ENCODE measurements at places on chromosomes 3 and 15.

DNA sequence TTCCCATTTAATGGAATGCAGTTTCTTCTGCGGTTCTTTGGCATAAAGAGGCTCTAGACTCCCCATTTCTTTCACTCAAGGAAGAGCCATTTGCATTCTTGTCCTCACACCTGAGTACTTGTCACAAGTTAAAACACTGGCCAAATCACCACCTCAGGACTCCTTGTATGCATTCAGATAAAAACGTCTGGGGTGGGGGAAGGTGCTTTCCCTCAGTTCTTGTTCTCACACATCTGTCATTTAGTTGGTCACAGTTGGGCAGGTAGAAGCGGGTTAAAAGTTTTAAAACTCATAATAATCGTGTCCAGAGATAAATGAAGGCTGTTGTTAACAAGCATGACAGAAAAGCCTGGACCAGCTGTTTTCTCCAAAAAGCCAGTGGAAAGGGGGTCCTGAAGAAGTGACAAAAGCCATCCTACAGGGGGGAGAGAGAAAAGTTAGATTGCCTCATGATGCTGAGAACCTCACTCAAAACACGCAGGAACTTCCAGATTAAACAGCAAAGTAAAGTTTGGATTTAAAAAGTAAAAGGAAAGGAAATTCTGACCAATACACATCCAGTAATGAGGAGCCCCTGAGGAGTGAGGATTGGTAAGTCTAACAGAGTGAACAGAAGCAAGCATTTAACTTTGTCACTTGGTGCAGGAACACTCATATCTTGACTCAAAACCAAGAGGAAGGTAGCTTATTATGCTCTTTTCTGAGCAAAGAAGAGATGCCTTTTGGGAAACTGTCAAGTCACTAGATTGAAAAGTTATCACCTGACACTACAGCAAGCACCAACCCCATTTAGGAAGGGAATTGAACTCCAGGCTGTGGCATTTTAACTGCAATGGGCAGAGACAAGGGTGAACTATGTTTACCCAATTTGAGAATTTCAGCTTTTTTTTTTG is 2.8 kb downstream of the BCL2L10 start:
- DNase-seq = no peak

DNA sequence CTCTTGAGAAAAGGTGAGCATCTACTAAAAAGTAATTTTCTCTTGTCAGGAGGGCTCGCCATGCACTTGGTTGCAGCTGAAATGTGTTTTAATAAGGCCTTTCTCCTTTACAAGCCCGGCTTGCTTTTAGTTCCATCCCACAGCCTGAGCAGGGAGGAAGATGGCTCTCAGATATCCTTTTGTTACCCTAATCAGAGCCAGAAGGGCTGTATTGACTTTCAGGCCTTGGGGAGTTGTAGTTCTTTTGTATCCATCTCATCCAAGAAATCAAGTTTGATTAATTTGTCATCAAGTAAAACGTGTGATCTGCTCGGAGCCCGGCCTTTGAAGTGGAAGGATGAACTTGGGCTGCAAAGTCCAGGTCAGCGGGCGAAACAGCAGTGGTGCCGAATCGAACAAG is 52.9 kb downstream of the EIF4E3 start:
- DNase-seq = no peak

DNA sequence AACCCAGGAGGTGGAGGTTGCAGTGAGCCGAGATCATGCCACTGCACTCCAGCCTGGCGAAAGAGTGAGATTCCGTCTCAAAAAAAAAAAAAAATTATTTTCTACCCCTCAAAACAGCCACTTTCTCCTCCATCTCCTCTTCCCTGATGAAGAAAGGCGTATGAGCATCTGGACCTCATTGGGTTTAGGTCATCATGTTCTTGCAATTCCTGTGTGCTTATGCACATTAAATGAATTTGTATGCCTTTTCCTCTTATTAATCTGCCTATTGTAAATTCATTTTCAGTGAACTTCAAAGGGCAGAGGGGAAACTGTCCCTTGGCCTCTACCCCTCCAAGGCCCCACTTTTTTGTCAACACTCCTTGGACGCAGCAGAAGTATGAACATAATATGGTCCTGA is 117.8 kb downstream of the RPLP1 start:
- no peak for DNase-seq

- DNase-seq = no peak
Observed at GRCh38 chr3:129793942-129794310, 99.6 kb downstream of the TMCC1 start.

- DNase-seq = no peak
Observed at GRCh38 chr15:82058026-82058425, 12.2 kb upstream of the MEX3B start.

DNA sequence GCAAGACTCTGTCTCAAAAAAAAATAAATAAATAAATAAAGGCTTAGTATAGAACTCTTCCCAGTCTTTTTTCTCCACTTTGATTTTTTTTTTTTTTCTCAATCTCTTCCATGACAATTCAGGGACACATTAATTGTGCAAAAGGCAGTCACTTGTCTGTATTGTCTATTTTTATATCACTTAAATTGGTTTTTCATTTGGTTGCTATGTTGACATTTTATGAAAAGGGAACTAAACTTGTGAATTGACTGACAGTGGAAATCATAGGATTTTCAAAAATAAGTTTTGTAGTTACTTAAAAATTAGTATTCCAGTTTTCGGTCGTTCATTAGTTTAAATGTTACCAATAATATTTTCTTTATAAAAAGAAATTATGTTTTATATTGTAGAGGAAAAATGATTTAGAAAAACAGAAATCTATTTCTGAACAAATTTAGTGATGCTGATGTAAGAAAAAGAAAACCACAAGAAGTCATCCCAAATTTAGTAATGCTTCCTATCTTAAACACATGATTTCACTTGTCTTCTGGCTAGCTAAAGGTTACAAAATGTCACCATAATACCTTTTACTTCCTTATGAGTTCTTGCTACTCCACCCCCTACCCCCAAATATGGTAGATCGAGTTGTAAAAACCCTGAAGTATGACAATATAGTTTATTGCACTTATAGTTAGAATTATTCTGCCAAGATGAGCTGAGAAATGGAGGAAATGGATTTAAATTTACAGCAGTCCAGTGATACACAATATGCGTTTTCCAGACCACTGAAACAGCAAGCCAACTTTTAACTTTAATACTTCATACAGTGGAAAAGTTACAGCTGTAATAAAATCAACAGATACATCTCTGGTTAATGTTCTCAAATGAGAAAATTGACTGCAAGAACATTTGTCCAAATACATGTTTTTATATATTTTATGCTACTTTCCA is 37.0 kb downstream of the PPARG start:
- no peak for DNase-seq

GRCh38 chr3:124843047-124843446 is 44.1 kb downstream of the ITGB5 start:
- no peak for DNase-seq

DNA sequence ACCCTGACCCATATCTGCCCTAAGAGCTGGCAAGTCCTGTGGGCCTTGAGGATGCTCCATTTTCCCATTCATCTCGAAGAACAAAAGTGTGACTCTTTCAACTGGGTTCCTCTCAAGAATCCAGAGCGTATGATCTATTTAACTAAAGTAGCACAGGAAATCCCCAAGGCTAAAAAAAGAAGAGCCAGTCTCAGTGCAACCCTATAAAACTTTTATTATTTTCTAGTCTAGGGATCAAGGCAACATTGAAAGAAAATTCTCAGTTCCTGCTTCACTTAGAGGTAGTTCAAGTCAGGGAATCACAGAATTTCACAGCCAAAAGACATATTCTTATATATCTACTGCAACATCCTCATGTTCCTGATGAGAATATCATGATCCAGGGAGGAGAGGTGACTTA is 51.6 kb upstream of the GRM7 start:
- no peak for DNase-seq

DNA sequence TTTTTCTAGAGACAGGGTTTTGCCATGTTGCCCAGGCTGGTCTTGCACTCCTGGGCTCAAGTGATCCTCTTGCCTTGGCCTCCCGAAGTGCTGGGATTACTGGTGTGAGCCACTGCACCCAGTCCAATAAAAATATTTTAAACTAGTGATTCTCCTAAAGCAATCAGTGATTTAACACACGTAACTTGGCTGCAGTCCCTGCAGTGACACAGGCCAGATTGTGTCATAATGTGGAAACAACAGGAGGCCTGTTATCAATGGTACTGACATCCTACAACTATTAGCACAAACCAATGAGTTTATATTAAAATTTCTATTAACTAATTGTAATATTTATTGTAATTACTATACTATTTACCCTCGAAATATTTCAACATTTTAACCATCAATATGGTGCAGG is 1.6 kb upstream of the SEC61A1 start:
- DNase-seq = no peak

DNA sequence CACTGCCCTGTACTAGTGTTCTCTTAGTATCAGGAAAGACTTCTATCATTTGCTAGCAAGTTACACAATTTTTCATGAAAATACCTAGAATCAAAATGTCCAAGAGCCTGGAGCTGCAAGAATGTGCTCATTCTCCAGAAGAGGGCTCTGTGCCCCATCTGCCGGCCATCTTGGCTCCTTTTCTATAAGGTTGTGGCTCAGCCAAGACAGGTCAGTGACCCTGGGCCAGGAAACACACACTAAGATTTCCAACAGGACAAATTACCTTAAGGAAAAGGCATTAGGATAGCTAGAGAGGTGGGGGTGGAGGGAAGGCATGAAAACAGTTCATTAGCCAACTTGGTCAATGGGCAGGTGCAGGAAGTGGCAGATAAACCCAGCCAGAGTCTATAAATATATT is 20.7 kb downstream of the TIMP4 start:
- DNase-seq = no peak

GRCh38 chr15:25790000-25790660 is 73.0 kb downstream of the ATP10A start:
- no peak for DNase-seq

DNA sequence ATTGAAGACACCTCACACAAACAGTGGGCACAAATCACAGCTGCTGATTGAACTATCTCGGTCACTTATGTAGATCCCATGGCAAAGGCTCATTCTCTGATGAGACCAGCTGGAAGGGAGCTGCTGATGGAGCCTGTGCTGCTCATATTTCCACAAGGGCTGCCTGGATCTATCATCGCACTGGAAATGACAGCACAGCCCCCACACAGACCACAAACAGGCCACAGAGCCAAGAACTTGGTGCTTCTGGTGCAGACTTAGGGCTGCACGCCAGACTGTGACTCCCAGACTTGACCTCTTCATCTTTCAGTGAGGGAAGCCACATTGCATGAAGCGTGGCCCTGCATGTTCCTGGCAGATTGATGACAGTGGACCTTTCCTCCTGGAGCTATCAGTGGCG is 197.6 kb downstream of the MINAR1 start:
- DNase-seq = no peak

DNA sequence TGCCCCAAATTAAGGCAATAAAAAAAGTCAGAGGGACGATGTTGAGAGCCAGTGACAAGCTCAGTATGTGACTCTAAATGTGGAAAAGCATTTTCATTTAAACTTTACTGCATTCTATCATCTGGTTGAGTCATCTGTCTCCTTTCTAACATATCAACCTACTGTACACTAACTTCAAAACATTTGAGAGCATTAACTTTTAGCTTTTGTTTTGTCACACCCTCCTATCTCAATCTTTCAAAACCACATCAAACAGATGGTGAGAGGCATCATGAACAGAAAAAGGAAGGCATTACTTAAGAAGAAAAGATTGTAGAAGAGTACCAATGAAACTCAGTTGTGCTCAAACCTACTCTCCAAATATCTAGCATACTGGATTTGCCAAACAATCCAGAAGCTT is 4.8 kb downstream of the LRRC58 start:
- DNase-seq = no peak

DNA sequence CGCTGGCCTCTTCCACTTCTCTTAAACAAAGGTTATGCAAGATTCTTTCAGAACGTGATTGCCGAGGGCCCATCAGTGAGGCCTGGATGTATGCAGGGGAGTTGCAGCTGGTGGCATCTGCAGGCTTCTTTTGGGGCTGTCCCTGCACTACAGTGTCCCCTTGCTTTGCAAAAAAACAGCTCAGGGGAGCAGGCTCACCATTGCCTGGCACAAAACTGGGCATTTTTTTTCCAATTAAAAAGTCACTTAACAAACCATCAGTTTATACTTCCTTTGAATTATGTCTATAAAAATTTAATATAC is 148.6 kb downstream of the ATP10A start:
- DNase-seq = no peak

DNA sequence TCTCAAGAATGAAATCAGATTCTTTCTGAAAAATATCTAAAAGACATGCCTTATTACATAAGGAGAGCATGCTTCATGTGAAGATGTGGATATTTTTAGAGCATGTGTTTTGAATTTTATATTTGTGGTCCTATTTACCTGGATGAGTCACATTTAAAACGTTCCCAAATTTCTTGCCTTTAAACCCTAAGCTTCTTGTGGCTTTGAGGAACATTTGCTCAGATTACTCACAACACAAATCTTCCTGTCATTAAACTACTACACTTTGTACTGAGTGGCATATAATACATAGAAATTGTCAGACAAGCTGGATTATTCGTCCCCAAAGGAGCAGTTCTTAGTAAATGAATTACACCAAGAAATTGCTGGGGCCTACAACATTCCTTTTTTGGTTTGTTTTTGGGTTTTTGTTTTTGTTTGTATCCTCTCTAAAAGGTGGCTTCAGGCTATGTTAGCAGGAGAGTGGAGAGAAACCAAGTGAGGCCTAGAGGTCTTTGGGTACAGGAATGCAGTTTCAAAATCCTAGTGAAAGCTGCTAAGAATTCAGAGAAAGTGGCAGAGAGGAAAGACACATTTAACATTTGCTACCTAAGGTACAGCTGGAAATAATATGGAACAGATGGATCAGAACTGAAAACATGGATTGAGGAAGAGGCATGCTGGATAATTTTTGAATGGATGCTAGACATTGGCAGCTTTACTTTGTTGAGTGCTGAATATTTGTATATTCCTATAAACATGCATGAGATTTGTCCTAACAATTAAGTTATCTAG is 128.1 kb downstream of the RPL22L1 start:
- no peak for DNase-seq

DNA sequence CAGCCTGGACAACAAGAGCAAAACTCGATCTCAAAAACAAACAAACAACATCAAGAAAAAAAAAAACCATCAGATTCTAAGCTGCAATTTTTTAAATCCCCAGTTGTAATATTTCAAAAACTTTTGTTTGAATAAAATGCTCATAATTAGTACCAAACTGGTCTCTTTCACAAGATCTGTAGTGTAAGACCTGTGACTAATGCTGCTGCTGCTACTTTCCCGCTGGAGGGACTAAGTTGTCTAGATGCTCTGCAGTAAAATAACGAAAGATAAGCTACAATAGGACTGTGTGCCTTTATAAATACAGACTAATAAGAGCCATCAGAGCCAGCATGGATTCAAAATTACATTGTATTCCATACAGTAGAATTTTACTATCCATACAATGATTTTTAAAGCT is 45.4 kb downstream of the TM4SF4 start:
- no peak for DNase-seq

Measured in NCI-H1694 (cell line).